ENCODE measurements at places on chromosomes 6 and 20.

GRCh38 chr20:1309439-1309847 lies 19.5 kb downstream of the SDCBP2 start:
- peaks cover 10% of the 10 kb centered on the region for H3K4me1 ChIP-seq
- no peaks in the 10 kb centered on the region for H3K27me3 ChIP-seq
- no peak overlapping the region for H3K4me3 ChIP-seq

DNA sequence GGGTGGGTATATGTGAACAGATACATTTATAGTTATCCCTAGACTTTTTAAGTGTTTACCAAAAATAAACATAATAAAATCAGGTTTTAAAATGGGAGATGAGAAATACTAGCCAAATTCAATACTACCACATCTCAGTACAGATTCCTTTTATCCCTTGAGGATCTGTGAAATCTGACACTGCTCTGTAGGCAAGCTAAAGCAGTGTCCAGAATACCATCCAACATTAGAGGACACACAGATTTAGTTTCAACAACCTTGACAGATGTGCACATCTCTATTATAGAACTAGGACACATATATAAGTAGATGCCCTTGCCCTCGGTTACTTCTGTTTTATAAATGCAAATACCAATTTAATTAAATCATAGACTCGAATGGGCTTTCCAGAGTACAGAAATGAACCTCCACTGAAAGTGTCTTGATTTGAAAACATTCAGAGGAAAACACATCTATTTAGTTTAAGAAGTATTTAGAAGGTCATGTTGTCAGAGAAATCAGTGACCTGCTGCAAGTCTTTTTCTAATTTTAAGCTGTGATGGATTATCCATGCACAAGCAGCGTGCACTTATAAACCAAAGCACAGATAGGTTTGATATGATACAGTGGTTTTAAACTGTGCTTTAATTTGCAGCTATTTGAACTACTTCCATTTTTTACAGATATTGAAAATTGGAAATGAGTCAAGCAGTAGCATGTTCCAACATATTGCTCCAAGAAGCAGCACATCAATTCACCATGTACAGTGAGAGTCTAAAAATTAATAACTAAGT lies 156.3 kb upstream of the EPHA7 start:
- no peaks in the 10 kb centered on the region for H3K36me3 ChIP-seq
- H3K4me3 ChIP-seq, result no peak overlapping the region
- H3K4me1 ChIP-seq, result no peaks in the 10 kb centered on the region
- no peak overlapping the region for H3K27ac ChIP-seq

DNA sequence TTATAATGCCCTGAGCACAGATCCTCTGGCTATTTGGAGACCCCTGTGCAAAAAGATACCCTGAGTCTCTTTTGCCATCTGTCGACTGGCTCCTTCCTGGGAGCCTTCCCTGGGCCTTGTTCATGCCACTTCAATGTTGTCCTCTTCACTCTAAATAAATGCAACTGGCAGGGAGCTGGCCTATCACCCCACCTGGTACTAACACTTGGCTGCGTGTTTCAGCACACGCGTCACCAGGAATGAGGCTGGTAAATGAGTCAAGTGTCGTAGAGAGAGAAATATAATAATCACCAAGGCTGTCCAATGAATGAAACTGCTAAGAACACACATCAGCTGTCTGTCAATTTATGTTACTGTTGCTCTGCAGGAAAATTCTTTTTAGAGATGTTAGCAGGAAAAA lies 374.6 kb upstream of the JARID2 start:
- no peak overlapping the region for H3K27ac ChIP-seq
- no peak for DNase-seq
- H3K4me1 ChIP-seq, result peaks cover 39% of the 10 kb centered on the region
- no peaks in the 10 kb centered on the region for H3K27me3 ChIP-seq
- H3K4me3 ChIP-seq, result no peak overlapping the region

DNA sequence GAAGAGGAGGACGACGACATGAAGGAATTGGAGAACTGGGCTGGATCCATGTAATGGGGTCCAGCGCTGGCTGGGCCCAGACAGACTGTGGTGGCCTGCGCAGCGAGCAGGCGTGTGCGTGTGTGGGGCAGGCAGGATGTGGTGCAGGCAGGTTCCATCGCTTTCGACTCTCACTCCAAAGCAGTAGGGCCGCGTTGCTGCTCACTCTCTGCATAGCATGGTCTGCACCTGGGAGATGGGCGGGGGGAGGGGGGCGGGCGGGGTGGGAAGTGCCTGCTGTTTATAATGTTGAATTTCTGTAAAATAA lies 42.3 kb downstream of the CHMP4B start:
- no peak for DNase-seq
- peaks cover 28% of the 10 kb centered on the region for H3K36me3 ChIP-seq
- H3K27me3 ChIP-seq, result no peaks in the 10 kb centered on the region
- H3K4me1 ChIP-seq, result peaks cover 70% of the 10 kb centered on the region

- H3K27ac ChIP-seq, result no peak overlapping the region
- DNase-seq, result no peak
- no peaks in the 10 kb centered on the region for H3K4me1 ChIP-seq
- H3K4me3 ChIP-seq, result no peak overlapping the region
- no peaks in the 10 kb centered on the region for H3K27me3 ChIP-seq
- no peaks in the 10 kb centered on the region for H3K36me3 ChIP-seq
Observed at GRCh38 chr6:92433911-92434310, 985.4 kb downstream of the EPHA7 start.

DNA sequence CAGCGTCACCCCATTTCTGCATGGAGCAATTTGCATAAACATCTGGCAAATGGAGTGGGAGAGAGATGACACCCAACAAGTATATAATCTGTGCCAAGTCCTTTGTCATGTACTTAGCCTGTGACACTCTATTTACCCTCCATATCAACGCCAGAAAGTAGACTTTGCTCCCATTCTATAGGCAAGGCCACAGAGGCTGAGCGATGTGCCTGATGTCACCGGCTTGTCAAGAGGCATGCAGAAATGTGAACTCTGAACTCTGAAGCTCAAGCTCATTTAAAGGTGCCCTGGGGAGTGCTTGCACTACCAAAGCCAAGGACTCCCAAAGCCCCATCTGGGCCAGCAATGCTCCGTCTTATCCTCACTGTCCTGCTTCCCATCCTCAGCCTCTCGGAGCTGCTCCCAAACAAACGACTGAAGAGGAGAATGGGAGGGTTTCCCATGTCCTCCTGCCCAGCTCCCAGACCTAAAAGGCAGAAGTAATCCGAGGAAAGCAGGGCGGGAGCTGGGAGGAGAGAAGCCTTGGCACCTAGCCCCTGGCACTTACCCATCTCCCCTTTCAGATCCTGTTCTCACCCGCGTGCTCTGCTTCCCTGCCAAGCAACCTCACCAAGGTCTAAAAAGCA lies 9.2 kb downstream of the CPNE5 start:
- no peak overlapping the region for H3K4me3 ChIP-seq
- no peak for DNase-seq
- H3K27me3 ChIP-seq, result peaks cover 7% of the 10 kb centered on the region
- H3K4me1 ChIP-seq, result peaks cover 8% of the 10 kb centered on the region

DNA sequence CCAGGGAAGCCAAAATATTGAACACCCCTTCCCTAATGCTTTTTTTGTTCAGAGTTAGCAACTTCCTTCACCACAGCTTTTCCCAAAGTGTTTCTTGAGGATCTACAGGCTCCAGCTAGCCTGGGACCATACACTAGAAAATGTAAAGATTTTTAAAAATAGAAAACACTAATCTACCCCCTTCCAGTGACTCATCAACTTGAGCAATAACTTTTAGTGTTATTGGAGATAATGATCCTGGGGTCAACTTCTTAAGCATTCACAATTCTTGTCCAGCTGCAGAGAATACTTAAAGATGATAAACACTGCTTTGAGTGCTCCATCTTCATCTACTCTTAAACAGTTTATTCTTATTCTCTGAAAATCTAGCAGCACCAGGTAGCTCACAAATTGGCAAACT lies 131.6 kb downstream of the COL9A1 start:
- H3K4me3 ChIP-seq, result no peak overlapping the region
- H3K27ac ChIP-seq, result no peak overlapping the region
- peaks cover 20% of the 10 kb centered on the region for H3K27me3 ChIP-seq
- no peaks in the 10 kb centered on the region for H3K36me3 ChIP-seq
- no peak for DNase-seq

DNA sequence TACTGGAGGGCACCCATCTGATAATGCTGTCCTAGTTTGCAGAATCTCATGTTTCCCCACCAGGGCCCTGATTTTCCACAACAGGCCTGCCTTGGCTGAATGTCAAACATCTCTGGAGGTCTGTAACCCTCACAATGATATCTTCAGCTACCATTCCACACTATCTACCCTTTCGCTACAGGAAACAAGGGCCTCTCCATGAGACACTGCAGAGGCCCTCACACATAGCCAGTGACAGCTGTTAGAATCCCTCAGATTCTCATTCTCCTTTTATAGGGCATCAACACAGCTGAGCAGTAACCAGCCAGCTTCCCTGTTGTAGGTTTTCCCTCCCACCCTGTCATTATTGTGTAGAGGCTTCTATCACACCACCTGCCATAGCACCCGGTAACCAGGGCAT lies 29.6 kb upstream of the MICB start:
- DNase-seq, result no peak
- H3K4me3 ChIP-seq, result no peak overlapping the region

DNA sequence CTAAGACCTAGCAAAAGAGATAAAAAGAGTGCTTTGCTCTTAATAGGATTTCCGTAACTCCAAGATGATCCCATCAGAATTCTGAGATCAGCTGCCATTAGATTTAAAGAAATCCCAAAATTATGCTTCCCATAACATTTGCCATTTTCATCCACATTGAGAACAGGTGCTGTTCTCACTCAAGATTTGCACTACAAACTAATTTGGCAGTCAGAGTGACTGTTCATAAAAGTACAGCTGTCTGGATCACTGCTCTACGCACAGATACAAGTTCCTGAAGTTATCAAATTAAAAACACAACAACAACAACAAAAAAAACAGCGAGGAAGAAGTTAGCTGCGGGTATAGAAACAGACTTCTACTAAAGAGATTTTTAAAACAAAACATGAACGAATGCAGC lies 58.1 kb downstream of the ASCC3 start:
- H3K27ac ChIP-seq, result no peak overlapping the region
- no peaks in the 10 kb centered on the region for H3K27me3 ChIP-seq
- peaks cover 44% of the 10 kb centered on the region for H3K36me3 ChIP-seq
- no peaks in the 10 kb centered on the region for H3K4me1 ChIP-seq
- DNase-seq, result no peak

DNA sequence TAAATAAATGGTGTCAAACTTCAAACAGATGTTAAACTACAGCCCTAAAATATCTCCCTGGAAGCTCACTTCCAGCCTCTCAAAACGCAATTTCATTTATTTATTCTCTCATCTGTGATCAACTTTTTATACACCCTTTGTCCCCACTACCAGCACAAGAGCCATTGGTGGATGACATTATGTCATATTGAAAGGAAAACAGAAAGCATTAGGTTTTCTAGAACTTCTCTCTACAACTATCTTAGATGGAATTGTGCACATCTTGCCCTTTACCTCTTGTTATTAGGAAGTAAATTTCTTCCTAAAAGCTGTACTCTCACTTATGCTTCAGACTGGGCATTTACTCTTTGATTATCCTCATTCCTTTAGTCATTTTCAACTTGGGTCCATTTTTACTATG lies 771.2 kb upstream of the GJE1 start:
- H3K27me3 ChIP-seq, result no peaks in the 10 kb centered on the region
- H3K27ac ChIP-seq, result no peak overlapping the region
- H3K4me3 ChIP-seq, result no peak overlapping the region
- no peaks in the 10 kb centered on the region for H3K4me1 ChIP-seq
- DNase-seq, result no peak

All from naive thymus-derived CD8-positive, alpha-beta T cell (primary cell).